Activated T-cell treated with anti-CD3 and anti-CD28 coated beads for 48 hours (primary cell): ENCODE measurements at places on chromosomes 7 and 10.

GRCh38 chr7:5470816-5471215 is 47.2 kb upstream of the TNRC18 start:
- DNase-seq = no peak

GRCh38 chr10:110500515-110500905 is 2.8 kb downstream of the DUSP5 start:
- no peak for DNase-seq

DNA sequence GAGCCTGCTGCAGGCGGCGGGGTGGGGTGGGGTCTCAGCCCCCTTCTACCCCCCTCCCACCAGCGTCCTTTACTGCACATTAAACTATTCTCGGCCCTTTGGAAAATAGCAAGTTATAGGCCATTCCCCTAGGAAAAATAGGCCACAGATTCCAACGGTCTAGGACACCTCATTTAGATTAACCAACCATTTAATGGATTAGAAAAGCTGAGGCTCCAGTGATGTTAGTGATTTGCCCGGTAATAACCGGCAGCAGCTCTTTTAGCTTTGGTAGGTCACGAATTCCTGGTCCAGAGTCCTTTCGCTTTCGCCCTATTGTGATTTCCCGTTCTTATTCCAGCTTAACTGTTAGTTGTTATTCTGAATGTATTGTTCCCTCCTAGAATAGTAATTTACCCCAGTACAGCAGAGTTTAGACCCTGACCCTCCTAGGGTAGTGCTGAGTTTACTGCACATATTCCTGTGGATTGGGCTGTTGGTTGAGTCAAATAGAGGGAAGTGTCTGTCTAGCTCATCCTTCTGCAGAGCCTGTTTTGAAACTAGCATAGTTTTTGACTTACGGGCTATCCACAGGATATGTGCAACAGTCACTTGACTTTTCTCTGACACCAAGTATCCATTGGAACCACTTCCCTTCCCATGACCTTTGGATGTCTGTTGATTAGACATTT is 754 bp downstream of the GSTO1 start:
- no peak for DNase-seq

- DNase-seq = peak; percentile 59
These were observed 1.1 kb downstream of the NANOS1 start for GRCh38 chr10:119030421-119031250.

- DNase-seq = no peak
These were observed 56.7 kb upstream of the SEMA3A start for GRCh38 chr7:84251277-84251781.

DNA sequence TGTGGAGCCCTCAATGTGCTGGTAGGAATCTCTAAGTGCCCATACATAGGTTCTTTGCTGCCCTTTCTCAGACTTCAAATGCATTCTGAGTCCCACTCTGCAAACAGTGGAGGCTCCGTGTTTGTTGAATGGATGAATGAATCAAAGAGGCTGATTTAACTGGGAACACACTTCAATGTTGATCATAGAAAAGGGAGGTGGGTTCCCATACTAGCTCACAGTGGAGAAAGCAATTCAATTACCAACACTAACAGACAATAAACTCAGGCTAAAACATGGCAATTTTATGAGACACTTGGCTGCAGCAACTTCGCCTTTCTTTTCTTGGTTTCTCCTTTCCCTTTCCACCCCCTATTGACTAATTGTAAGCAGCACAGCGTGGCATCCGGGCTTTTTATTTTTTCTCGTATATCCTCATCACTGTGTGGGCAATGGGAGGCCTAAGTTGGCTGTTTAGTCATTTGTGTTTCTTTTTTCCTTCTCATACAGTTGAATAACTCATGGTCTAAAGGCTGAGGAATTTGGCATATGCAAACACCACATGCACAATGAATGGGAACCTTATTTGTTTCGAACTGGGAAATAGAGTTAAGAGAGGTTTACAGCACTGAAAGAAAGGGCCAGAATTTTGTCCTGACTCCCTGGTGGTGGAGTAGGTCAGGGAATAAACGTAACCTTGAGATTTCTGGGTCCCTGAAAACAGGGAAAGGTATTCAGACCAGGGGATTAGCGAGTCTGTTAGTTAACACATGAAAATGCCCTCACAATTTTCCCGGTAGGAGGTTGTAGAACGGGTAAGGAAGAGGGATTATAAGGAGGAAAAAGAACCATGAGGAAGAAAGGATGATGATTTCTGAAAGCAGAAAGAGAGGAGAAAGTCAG is 858.5 kb downstream of the KCNMA1 start:
- DNase-seq = no peak

DNA sequence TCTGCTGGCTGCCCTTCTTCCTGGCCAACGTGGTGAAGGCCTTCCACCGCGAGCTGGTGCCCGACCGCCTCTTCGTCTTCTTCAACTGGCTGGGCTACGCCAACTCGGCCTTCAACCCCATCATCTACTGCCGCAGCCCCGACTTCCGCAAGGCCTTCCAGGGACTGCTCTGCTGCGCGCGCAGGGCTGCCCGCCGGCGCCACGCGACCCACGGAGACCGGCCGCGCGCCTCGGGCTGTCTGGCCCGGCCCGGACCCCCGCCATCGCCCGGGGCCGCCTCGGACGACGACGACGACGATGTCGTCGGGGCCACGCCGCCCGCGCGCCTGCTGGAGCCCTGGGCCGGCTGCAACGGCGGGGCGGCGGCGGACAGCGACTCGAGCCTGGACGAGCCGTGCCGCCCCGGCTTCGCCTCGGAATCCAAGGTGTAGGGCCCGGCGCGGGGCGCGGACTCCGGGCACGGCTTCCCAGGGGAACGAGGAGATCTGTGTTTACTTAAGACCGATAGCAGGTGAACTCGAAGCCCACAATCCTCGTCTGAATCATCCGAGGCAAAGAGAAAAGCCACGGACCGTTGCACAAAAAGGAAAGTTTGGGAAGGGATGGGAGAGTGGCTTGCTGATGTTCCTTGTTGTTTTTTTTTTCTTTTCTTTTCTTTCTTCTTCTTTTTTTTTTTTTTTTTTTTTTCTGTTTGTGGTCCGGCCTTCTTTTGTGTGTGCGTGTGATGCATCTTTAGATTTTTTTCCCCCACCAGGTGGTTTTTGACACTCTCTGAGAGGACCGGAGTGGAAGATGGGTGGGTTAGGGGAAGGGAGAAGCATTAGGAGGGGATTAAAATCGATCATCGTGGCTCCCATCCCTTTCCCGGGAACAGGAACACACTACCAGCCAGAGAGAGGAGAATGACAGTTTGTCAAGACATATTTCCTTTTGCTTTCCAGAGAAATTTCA is 1.7 kb downstream of the ADRB1 start:
- DNase-seq = peak; percentile 8
